ENCODE measurements at places on chromosomes 7 and 10. TPM values are rescaled to one million over a fixed set of nuclear protein-coding genes. Genes with fewer than 3 reads are reported as not detected.

Gene PFKP
- total RNA-seq, result 178 TPM

GRCh38 chr10:97607095-97607636 is 17.6 kb downstream of the C10orf62 start:
- DNase-seq, result no peak

Gene HOXA1
- not detected for total RNA-seq

- DNase-seq, result no peak
Measured at GRCh38 chr7:95389516-95389915, 6.7 kb downstream of the PON3 start.

Gene DDC
- not detected for total RNA-seq

- DNase-seq, result no peak
Measured at GRCh38 chr7:154690411-154690810, 312.5 kb downstream of the PAXIP1 start.

Gene BEND7
- 17.4 TPM for total RNA-seq

Gene PMPCB
- total RNA-seq, result 79.3 TPM

DNA sequence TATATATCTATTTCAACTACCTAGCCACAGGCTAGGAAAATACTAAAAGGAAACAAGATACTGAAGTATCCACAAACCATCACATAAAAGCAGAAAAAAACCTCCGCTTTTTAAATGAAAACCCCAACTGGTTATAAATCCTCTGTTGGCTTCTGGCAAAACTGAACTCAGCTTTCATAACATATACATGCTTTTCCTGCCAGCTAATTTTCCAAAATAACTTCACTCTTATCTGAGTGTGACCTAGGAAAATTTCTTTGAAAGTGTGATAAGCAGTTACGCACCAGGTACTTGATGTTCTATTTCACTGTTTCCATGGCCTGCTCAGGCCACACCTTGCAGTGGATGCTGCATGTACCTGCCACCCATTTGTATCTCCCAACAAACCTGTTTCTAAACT is 11.8 kb downstream of the FAM3C start:
- no peak for DNase-seq
